ENCODE measurements at places on chromosomes 4 and X.

DNA sequence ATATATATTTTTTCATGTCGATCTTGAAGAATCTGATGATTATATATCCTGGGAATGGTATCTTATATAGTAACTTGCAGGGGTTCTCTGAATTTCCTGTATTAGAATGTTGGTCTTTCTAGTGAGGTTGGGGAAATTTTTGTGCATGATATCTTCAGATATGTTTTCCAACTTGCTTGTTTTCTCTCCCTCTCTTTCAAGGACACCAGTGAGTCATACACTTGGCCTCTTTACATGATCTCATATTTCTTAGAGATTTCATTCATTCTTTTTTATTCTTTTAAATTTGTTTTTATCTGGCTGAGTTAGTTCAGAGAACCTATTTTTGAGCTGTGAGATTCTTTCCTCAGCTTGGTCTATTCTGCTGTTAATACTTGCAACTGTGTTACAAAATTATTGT, 27.2 kb upstream of the C4orf17 start:
- no peak for DNase-seq

DNA sequence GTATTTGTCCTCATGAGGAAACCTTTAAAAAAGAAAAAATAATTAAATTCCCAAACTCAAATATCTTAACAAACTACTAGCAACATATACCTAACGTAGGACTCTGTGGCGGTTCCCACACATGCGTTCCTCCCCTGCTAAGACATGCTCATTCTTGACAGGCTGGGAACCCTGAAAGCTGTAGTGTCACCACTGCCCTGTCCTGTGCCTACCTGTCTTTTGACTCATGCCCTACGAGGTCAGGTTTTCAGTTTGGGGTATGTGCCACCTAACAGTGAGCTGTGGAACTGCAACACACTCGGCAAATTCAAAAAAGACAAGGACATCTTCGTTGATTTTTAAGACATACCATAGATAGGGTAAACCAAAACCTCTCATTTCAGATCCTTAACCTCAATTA, 17.8 kb downstream of the IDS start:
- DNase-seq: no peak

DNA sequence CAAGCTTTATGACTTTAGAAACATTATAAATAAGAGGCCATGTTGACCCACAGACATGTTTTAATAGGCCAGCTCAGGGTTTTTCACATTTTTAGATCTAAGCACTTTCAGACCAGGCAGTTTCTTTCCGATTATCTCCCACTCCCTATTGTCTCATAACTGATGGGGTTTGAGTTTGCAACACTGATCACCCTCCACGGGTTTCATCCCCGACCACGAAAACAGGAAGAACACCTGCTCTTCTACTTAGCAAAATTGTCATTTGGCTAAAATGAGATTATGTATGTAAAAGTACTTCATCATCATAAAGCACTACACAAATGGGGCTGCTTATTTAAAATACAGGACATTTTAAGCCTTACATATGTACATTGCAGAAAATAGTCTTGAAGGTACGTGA, 407.9 kb downstream of the HNRNPD start:
- DNase-seq: no peak

DNA sequence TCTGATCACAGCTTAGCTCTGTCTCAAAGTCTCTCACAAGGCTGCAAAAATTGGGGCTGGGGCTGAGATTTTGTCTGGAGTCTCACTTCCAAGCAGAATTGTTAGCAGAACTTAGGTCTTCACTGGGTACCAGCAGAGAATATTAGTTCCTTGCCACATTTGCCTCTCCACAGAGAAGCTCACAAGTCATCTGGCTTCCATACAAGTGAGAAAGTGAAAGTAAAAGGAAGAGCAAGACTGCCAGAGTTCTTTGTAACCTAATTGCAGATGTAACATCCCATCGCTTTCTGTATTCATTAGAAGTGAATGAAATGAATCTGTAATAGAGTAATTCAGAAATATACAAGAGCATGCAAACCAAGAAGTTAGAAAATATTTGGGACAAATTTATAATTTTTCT, 624.1 kb upstream of the GNPDA2 start:
- no peak for DNase-seq

DNA sequence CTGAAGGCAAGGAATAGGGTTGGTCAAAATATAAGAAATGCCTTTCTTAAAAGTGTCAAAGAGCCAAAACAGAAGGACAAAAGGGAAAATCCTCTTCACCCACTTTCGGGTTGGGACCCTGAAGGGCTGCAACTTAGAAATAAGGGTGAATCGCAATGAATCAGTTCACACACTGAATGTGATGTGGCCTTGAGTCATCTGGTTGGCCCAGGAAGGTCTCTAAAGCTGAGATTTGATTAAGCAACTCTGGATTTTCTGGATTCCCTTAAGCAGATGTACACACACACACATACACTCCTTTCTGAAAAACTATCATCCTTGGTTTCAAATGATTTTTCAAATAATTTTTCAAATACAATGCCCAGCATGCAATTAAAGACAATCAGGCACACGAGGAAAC, 13.1 kb downstream of the TAB3 start:
- DNase-seq: no peak

DNA sequence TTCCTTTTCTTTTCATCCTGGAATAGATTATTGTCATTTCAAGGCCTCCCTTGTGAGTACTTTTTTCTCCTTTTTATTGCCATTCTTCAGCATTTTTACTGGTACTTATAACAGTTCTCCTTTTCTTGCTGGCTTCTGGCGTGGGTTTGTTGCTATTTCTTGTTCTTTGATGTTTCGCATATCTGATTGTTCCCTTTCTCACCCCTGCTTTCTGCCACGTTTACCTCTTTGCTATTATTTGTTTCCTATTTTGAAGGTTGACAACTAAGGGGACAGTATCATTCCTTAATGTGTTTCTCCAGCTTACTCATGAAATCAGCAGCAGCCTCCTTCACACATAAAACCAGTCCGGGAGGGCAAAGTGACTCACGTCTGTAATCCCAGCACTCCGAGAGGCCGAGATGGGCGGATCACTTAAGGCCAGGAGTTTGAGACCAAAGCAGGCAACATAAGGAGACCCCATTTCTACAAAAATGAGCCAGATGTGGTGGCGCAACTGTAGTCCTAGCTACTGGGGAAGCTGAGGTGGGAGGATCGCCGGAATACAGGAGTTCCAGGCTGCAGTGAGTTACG, 72.6 kb downstream of the DMD start:
- no peak for DNase-seq

DNA sequence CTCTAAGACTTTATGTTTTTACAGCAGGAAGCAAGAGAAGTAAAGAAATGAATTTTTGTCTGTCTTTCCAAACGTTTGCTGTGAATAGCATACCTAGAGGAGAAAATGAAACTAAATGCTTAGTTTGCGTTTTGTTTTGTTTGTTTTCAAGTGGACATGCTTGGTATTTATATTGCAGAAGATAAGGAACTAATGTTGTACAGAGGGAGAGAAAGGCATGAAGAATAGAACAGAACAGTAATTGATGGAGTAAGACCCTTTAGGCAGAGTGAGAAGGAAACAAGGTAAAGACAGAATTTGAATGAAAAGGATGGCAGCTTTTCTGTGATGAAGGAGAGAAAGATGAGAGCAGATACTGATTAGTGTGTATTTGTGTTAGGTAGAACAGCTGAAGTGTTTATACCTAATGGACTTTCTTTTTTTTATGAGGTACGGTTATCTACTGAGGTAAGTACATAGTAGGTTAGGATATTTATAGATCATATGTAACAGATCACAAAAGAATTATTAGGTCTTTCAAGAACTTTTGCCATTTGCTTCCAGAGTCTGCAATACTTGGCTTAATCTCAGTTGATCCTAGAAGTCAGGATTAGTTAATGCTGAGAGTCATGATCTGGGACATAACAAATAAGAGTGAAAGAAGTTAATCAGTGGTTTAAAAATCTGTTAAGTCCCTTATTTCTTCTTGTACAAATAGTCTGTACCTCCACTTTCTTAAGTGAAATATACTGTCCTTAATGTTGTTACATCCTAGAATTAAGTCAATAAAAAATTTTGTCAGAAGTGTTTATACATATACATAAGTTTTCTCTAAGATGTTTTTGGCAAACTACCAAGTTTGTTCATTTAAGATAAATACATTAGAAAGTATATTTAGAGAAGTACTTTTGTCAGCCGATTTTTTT, 36.8 kb downstream of the FABP2 start:
- no peak for DNase-seq

- no peak for DNase-seq
Measured at GRCh38 chr4:102525504-102525903, 24.3 kb downstream of the NFKB1 start.

- no peak for DNase-seq
Measured at GRCh38 chr4:143502231-143502630, 11.3 kb upstream of the SMARCA5 start.

DNA sequence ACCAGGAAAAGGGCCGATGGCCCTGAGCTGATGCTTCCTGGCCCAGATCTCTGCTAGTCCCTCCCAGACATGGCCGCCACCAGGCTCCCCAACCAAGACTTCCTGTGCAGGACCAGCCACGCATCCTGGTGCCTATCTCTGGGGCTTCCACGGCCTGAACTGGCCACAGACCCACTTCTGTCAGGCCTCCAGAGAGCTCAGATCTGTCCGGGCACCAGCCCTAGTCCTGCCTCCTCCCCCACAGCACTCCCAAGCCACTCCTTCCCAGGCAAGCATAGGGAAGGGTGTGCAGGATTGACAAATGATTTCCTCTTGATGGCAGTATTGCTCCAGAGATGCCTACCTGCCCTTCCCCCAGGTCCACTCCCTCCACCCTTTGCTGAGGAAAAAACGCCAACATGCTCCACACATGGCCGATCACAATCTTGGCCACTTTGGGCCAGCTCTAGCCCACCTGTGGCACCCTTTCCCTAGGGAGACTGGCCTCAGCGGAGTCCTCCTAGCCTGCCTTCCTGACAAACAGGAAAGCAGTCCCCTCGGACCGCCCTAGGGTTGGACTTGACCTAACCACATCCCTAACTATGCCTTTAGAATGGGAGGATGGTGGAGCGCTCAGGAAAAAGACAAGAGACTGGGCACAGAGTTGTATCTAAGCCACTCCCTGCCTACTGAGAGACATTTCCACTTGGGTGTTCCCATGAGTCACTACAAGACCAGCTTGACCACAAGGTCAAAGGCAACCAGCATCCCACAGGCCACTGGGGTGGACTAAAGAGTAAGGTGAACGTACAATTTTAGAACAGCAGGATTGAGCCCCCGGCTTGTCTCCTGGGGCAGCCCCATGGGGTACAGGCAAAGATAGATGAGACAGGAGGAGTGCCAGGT, 277.5 kb upstream of the AGTR2 start:
- no peak for DNase-seq

- no peak for DNase-seq
Measured at GRCh38 chr4:114780205-114780604, 181.6 kb downstream of the UGT8 start.

GRCh38 chr4:102055805-102056204, 265.3 kb downstream of the BANK1 start:
- no peak for DNase-seq

DNA sequence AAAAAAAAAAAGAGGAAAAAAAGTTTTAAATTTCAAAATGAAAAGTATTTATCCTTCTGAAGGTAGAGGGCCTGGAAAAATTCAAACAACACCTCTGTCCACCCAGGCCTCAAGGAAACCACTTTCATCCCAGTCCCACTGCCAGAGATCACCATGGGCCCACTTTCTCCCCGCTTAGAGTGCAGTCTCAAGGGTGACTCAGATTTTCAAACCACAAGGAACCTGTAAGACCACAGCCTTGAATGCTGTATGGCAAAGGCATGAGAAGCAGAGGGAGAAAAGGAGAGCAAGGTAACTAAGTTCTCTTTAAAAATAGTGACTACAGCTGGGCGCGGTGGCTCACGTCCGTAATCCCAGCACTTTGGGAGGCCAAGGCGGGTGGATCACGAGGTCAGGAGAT, 87.9 kb upstream of the PACRGL start:
- no peak for DNase-seq
